Coronary artery (tissue), 2 donors: ENCODE measurements at places on chromosomes 5 and 9.

DNA sequence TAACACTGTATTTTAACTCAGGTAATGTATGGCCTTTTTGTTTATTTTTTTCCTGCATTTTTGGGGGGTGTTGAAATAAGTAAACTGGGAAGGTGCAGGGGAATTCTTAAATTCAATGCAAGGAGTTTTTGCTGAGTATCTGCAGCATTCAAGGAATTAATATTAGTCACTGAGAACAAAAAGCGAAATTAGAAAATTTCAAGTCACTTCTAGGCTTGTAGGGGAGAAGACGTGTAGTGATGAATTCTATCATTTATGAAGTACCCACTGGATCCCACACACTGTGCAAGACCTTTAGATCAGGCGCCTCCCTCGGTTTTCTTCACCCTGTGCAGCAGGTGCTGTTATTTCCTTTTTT is 1.2 kb downstream of the EHMT1 start:
- no peak for DNase-seq

- no peak for DNase-seq
Measured at GRCh38 chr5:57302643-57303042, 128.8 kb downstream of the GPBP1 start.

GRCh38 chr5:111934511-111934910 is 177.5 kb upstream of the NREP start:
- no peak for DNase-seq

DNA sequence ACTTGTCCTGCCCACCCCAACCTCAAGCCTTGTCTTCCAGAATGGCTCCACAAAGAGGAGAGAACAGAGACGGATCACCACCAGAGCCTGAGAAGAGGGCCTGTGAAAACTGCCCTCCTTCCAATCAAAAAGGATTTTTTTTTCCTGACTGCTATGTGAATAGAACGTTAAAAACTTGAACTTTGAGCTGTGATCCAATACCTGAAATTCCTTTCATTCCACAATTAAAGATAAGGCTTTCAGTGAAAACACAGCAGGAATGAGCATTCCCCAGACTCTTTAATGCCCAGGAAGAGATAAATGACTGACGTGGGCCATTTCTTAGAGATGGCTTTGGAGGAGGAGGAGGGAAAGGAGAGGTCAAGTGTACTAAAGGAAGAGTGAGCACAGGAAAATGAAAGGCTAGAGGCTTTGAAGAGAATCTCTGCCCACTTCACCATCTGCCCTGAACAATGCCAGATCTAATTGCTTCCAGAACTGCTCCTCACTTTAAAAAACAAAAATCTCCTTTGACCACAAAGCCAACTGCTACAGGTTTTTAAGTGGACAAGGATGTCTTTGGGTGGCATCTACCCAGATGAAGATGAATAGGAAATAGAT is 177.9 kb upstream of the MAP3K1 start:
- no peak for DNase-seq

- no peak for DNase-seq
Measured at GRCh38 chr5:174572591-174572990, 151.8 kb upstream of the MSX2 start.

DNA sequence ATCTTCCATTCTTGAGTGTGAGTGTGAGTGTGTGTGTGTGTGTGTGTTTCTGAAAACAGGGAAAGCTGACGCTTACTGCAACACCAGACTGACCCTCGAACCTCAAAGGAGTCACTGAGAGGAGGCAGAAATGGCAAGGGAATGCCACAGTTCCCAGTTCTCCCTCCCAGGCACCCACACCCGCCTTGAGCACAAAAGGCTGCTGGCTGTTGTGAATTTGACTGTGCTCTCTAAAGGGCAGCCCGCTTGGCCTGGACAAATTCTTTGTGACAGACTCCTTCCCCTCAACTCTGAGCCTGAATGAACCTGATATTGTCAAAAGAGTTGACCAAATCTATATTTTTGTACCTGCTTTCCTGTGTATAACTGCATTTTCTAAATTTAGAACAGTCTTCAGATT is 245.7 kb upstream of the IRX2 start:
- no peak for DNase-seq

GRCh38 chr5:126106029-126106428 is 317.2 kb upstream of the GRAMD2B start:
- no peak for DNase-seq

DNA sequence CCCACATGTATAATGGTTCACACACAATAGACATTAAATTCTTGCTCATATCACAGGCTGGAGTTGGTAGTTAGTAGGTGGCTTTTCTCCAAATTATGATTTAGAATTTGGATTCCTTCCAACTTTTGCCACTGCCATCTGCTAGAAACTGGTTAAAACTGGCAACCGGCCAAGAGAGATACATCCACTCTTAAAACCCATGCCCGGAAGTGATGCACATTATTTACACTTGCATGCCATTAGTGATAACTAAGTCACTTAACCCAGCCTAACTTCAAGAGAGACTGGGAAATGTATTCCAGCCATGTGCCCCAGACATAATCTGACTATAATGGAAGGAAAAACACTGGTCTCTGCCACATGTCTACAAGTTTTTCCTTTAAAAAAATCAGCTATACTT is 395.7 kb upstream of the SEMA6A start:
- DNase-seq = no peak

GRCh38 chr5:136039202-136039601 is 10.4 kb downstream of the TGFBI start:
- no peak for DNase-seq

DNA sequence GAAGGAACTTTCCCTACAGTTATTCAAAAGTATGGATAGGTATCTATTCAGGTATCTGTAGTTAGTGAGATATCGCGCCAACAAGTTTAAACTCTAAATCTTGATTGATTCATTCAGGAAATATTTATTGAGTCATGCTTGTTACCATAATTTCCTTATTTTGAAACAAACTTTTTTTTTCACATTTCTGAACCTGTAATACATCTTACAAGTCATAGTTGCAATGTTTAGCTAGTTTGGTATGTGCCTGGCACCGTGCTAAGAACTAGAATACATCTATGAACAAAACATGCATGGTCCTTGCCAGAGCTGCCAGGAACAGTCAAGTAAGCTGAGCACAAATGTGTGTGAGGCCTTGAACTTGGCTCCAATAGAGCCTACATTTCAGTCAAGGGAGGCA is 226.4 kb downstream of the PCSK5 start:
- DNase-seq = no peak
